Muscle of back (tissue), 13 donors: ENCODE measurements at places on chromosomes 4 and X. TPM values are rescaled to one million over a fixed set of nuclear protein-coding genes. Genes with fewer than 3 reads are reported as not detected.

The HSFX2 gene
- polyA plus RNA-seq, result 0.66 TPM

- DNase-seq, result peak; percentile 68
Measured at GRCh38 chrX:39820938-39821708, 276.6 kb downstream of the BCOR start.

- no peak for DNase-seq
Measured at GRCh38 chr4:86685401-86685800, 91.3 kb downstream of the PTPN13 start.

DNA sequence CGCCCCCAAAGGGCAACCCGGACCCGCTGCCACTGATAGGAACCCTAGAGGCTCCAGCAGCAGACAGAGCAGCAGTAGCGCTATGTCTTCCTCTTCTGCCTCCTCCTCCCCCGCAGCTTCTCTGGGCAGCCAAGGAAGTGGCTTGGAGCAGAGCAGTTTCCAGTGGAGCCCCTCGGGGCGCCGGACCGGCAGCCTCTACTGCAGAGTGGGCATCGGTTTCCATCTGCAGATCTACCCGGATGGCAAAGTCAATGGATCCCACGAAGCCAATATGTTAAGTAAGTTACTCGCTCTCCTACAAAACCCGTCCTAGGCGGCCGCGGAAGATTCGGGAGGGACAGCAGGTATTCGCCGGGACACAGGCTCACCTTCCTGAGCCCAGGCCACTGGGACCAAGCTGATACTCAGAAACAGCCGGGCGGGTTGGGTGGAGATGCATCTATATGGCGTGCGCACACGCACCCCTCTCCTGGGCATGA, 477 bp downstream of the FGF5 start:
- peak; percentile 23 for DNase-seq

GRCh38 chrX:132400706-132401105, 88.1 kb downstream of the MBNL3 start:
- DNase-seq, result no peak
